ENCODE measurements at places on chromosomes 5 and 9.

GRCh38 chr5:109365653-109366052 lies 44.1 kb downstream of the PJA2 start:
- DNase-seq: no peak

DNA sequence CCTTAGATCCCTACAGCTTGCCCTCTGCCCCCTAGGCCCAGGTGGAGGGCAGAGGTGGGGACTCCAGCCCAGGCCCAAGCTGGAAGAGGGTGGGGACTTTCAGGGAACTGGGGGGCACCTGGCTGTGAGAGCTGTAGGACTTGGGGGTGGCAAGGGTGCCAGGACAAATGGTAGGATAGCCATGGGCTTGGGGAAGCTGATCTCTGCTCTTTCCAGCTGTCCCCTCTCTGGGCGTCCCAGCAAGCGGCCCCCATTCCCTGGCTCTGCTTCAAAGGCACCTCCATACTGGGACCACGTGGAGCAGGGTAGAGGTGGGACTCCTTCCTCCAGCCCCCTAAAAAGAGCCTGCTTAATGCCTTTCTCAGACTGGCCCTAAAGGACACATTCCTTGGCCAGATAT lies 385 bp downstream of the LTC4S start:
- no peak for DNase-seq

DNA sequence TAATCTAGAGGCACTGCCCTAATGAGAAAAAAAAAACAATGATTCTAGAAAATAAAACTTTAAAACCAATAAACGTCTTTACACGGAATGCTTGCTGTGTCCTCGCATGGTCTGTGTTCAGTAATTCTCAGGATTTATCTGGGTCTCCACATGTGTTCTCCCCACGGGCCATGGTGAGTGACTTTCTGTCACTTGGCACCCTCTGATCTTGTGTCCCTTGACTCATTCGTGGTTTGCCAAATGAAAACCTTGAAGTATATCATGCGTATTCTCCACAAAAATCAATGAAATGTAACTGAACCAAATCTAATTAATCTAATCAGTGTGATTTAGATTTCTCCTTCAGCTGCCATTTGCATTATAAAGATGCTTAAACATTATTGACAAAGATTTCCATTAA lies 48.0 kb downstream of the UBE2QL1 start:
- no peak for DNase-seq

- DNase-seq: no peak
Observed at GRCh38 chr9:71891557-71892189, 19.3 kb downstream of the ABHD17B start.

- DNase-seq: no peak
Observed at GRCh38 chr5:162227075-162227474, 159.5 kb downstream of the GABRG2 start.

DNA sequence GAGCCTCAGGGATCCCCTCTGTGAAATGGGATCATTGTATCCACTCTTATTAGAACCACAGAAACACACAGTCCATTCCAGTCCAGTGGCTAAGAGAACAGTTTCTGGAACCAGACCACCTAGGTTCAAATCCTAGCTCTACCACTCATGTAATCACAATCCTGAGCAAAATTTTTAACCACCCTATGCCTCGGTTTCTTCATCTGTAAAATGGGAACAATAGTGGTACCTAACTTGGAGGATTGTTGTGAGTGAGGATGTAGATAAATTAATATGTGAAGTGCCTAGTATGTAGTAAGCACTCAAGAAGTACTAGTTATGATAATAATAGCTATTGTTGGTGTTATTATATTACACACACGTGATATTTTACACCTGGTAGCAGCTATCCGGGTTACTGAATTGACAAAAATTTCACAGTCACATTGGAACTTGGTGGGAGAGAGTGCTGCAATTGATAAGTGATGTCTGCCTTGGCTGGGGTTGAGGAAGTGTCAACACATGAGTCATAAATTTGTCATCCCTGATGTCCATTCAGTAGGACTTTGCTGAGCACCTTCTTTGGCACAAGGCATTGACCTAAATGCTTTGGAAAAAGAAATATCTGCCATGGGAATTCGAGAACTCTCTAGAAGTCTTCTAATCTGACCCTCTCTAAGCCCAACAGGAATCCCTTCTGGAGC lies 68.4 kb downstream of the COL27A1 start:
- DNase-seq: no peak

- DNase-seq: no peak
Observed at GRCh38 chr5:30030101-30030500, 1163.4 kb upstream of the CDH6 start.

DNA sequence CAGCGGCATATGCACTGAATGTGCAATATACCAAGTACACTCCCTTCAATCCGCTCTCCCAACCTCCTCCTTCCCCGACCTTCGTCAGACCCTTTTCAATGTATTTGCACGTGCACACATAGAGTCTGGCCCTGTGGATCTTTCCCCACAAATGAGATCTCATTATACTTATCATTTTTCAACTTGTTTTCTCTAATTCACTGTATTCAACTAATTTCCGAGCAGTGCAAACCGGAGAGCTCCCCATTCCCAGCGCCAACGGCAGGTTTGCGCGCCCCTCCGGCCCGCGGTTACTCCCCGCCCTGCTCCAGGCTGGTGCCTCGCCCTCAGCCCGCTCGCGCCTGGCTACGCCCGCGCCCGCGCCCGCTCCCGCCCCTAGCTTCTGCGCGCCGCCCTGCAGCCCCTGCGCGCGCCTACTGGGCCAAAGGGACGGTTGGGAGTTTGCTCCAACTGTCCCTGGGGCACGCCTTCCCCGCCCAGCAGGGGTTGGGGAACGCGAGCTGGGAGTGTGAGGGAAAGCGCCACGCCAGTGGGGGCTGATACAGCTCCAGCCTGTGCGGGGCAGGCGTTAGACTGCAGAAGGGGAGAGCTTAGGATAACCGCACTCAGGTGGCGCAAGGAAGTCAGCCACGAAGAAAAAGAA lies 3.3 kb upstream of the CDC20B start:
- peak; percentile 14 for DNase-seq

DNA sequence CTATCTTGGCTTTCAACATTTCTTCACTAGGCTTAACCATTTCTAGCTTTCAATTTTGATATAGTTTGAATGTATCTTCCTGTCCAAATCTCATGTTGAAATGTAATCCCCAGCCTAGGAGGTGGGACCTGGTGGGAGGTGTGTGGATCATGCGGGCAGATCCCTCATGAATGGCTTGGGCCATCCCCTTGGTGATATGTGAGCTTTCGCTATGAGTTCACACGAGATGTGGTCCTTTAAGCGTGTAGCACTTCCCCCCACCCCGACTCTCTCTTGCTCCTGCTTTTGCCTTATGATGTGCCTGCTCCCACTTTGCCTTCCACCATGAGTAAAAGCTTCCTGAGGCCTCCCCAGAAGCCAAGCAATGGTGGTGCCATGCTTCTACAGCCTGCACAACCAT lies 40.6 kb downstream of the PHAX start:
- no peak for DNase-seq

DNA sequence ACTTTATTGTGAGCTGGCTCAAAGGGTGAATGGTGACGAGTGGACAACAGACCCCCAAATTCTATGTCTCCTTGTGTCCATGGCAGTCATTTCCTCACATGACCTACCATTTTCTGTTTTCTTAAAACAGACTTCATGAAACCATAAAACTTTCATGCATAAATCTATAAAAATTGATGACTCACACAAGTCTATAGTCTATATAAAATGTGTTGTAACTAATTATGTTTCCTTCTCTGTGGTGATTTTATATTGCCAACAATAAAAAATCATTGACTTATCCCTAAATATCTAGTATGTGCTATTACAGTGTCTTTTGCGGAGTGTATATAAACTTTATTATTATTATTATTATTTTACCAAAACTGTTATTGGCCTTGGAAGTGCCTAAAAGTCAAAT lies 382.4 kb downstream of the MAT2B start:
- no peak for DNase-seq

DNA sequence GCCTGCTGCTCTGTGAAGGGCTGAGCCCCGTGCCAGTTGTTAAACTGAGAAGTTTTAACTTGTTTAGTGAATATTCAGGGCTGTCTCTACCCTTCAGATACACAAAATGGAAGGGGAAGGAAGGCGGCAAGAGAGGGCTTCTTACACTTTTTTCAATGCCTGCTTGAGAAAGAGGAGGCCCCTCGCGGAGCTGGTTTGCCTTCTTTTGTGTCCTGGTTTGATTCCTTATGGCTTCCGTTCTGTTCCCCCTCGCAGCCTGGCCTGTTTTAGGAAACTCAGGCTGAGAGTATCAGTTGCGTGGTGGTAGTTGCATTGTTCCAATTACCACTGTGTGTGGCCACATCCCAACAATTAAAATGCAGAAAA lies 1.0 kb downstream of the FAM53C start:
- DNase-seq: no peak

- DNase-seq: no peak
Observed at GRCh38 chr5:76125346-76125745, 42.2 kb downstream of the SV2C start.

DNA sequence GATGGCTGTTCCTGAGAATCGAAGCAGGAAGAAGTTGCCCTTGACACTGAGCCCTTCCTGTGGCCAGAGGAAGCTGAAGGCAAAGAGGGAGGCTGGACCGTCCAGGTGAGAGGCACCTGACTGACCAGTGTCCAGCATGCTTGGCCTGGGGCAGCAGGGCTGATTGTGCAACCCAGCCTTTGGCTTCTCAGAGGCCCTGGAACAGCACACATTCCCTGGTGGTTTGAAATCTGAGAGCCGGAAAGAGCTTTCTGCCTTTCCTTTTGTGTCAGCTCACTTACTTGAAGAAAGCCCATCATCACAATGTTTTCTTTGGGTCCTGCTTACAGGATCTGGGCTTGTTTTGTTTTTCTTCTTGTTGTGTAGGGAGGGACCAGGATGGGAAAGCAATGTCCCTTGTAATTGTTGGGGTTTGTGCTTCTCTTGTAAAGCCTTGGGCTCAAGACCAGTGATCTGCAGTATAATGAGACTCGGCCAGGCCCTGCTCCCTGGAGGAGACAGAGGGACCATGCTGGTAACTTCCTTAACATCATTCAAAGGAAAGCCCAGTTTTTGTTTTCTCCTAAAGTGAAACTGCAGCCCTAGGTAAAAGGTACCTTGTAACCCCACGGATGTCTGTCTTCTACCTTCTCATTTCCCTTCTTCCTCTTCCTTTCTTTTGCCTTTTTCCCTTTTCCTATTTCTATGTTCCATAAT lies 213.7 kb downstream of the NXNL2 start:
- no peak for DNase-seq

- no peak for DNase-seq
Observed at GRCh38 chr5:87246061-87246460, 21.6 kb upstream of the RASA1 start.

DNA sequence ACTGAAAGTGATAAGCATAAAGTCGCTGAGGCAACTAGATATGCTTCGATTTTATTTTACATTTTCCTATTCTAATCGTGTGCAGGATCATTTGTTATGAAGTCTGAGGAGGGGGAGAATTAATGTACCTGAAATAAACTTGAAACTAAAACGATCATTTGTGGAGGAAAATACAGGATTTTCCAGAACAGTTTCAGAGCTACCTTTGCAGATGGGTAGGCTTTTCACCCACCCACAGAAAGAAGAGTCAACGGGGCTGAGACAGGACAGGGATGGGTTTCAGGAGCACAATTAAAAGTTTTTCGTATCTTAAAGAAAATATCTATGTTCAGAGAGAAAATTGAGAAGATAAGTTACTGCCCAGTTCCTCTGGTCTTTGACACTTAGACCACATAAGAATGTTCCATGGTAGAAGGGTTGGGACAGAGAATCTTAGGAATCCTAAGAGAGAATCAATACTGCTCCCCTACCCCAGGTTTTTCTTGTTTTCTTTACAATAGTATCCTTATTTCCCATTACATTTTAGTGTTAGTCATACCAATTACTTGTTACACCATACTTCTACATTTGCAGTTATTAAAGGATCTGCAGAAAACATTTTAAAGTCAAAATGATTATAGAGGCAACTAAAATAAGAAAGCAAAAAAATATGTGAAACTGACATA lies 211.4 kb downstream of the DEPDC1B start:
- DNase-seq: no peak

- DNase-seq: no peak
Observed at GRCh38 chr9:9612270-9612669, 1000.5 kb downstream of the PTPRD start.

- no peak for DNase-seq
Observed at GRCh38 chr9:71363286-71363961, 242.0 kb upstream of the TRPM3 start.

GRCh38 chr9:91824601-91825305 lies 125.3 kb downstream of the ROR2 start:
- no peak for DNase-seq

- DNase-seq: no peak
Observed at GRCh38 chr5:32055891-32056866, 117.9 kb downstream of the GOLPH3 start.

- no peak for DNase-seq
Observed at GRCh38 chr5:10853154-10853553, 92.1 kb upstream of the DAP start.

GRCh38 chr9:37746448-37747270 lies 6.9 kb upstream of the TRMT10B start:
- DNase-seq: no peak

GRCh38 chr9:69809304-69809863 lies 11.2 kb upstream of the CFAP95 start:
- DNase-seq: no peak

- no peak for DNase-seq
Observed at GRCh38 chr9:121573717-121574485, 74.3 kb upstream of the GGTA1 start.

DNA sequence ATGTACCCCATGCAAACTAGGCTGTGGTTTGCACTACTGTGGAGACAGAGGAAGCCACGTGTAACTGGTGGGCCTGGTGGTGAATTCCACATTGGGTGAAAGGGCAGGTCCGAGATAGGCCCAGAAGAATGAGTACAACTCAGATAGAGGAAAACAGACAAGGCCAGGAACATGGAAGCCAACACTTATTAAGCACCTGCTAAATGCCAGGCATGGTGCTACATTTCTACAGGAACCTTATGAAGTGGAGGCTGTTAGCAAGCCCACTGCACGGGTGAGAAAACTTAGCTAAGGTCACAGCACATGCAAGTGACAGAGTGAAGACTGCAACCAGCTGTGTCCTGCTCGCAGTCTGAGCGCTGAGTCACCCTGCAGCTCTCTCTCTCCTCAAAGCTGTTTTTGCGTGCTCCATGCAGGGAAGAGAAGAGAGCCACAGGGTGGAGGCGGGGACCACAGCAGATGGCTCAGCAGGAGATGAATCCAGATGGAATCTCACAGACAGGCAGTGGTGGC lies 65.5 kb upstream of the SPTLC1 start:
- no peak for DNase-seq
